ENCODE measurements at places on chromosomes 4 and X.
A peak's percentile ranks its signal among the peaks of the same experiment; 100 is the strongest.

- H3K4me1 ChIP-seq = peaks cover 6% of the 10 kb centered on the region
- peaks cover 3% of the 10 kb centered on the region for H3K27me3 ChIP-seq
- no peak for DNase-seq
- no peak overlapping the region for H3K27ac ChIP-seq
- no peak overlapping the region for H3K4me3 ChIP-seq
Observed at GRCh38 chr4:6281436-6282313, 12.0 kb downstream of the WFS1 start.

DNA sequence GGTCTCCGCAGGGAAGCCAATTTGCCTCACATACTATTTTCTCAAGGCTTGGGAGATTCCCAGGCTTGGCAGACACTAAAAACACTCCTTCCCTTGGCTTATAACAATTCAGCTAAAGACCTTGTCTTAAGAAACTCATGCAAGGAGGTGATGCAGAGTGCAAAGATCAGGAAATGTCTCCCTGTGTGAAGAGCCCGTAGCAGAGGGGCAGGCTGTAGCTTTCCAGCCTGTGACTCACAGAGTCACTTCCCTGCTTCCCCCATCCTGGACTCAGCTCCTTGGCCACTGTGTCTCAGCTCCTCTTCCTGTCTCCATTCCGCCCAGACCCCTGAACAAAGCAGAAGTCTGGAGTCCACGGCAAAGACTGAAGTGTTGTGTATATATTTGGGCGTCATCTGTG is 56.1 kb downstream of the KDR start:
- no peaks in the 10 kb centered on the region for H3K27me3 ChIP-seq
- no peak overlapping the region for H3K4me3 ChIP-seq
- no peak overlapping the region for H3K27ac ChIP-seq
- DNase-seq = no peak
- H3K4me1 ChIP-seq = no peaks in the 10 kb centered on the region

DNA sequence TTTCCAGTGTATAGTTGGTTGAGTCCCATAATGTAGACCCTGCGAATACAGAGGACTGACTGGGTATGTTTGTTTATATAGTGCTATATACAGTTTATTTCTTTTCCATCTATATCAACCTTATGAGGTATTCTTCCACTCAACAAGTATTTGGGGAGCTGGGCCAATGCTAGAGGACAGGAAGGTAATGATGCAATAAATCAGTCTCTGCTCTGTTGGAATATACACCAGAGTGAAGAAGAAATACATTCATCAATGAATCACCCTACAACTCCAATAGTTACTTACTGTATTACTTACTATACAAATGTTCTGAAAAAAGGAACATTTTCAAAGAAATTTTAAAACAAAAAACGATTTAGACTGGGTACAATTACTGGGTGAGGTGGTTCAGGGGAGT is 2.1 kb upstream of the ARSJ start:
- peaks cover 9% of the 10 kb centered on the region for H3K4me1 ChIP-seq
- no peak for DNase-seq
- H3K4me3 ChIP-seq = no peak overlapping the region
- no peak overlapping the region for H3K27ac ChIP-seq
- peaks cover 52% of the 10 kb centered on the region for H3K27me3 ChIP-seq
- H3K36me3 ChIP-seq = no peaks in the 10 kb centered on the region

GRCh38 chr4:188316391-188316790 is 177.2 kb downstream of the TRIML1 start:
- H3K27ac ChIP-seq = no peak overlapping the region
- H3K4me3 ChIP-seq = no peak overlapping the region
- H3K36me3 ChIP-seq = no peaks in the 10 kb centered on the region
- H3K4me1 ChIP-seq = no peaks in the 10 kb centered on the region
- DNase-seq = no peak

GRCh38 chrX:41043196-41043595 is 42.0 kb upstream of the USP9X start:
- DNase-seq = no peak
- no peak overlapping the region for H3K27ac ChIP-seq

- no peak for DNase-seq
- peaks cover 8% of the 10 kb centered on the region for H3K4me1 ChIP-seq
Observed at GRCh38 chr4:94523617-94524016, 71.9 kb downstream of the PDLIM5 start.

- no peaks in the 10 kb centered on the region for H3K4me1 ChIP-seq
- H3K4me3 ChIP-seq = no peak overlapping the region
- no peak overlapping the region for H3K27ac ChIP-seq
- DNase-seq = no peak
- H3K27me3 ChIP-seq = no peaks in the 10 kb centered on the region
- H3K36me3 ChIP-seq = peaks cover 7% of the 10 kb centered on the region
Observed at GRCh38 chr4:51884055-51884454, 41.1 kb downstream of the DCUN1D4 start.

DNA sequence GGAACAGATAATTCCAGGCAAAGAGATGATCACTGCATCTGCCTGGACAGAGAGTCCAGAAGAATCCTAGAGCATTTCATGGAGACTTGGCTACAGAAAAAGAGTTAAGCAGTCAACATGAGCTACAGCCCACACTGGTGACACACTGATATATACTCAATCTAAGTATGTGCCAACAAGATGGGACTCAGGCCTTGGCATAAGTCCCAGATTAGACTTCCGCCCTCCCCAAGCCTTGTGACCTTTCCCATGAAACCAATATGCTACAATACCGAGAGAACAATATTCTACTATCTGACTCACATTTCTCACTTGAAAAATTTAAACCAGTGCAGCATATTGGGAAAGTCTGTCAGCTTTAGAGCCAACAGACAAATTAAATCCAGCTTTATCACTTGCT is 65.7 kb upstream of the SLITRK2 start:
- no peak for DNase-seq
- no peaks in the 10 kb centered on the region for H3K36me3 ChIP-seq
- H3K4me3 ChIP-seq = no peak overlapping the region
- H3K27me3 ChIP-seq = no peaks in the 10 kb centered on the region
- H3K4me1 ChIP-seq = no peaks in the 10 kb centered on the region
- H3K27ac ChIP-seq = no peak overlapping the region

GRCh38 chrX:31580726-31581125 is 508.9 kb upstream of the FTHL17 start:
- H3K27me3 ChIP-seq = no peaks in the 10 kb centered on the region
- no peak overlapping the region for H3K27ac ChIP-seq
- H3K4me3 ChIP-seq = no peak overlapping the region
- no peaks in the 10 kb centered on the region for H3K4me1 ChIP-seq
- H3K36me3 ChIP-seq = no peaks in the 10 kb centered on the region

GRCh38 chrX:17027931-17028330 is 81.5 kb downstream of the REPS2 start:
- no peak overlapping the region for H3K27ac ChIP-seq
- no peaks in the 10 kb centered on the region for H3K36me3 ChIP-seq
- H3K27me3 ChIP-seq = peaks cover 3% of the 10 kb centered on the region
- DNase-seq = no peak
- H3K4me3 ChIP-seq = no peak overlapping the region

GRCh38 chrX:920234-920799 is 289.7 kb downstream of the SHOX start:
- no peak for DNase-seq
- H3K4me1 ChIP-seq = no peaks in the 10 kb centered on the region
- no peaks in the 10 kb centered on the region for H3K36me3 ChIP-seq
- no peak overlapping the region for H3K4me3 ChIP-seq

DNA sequence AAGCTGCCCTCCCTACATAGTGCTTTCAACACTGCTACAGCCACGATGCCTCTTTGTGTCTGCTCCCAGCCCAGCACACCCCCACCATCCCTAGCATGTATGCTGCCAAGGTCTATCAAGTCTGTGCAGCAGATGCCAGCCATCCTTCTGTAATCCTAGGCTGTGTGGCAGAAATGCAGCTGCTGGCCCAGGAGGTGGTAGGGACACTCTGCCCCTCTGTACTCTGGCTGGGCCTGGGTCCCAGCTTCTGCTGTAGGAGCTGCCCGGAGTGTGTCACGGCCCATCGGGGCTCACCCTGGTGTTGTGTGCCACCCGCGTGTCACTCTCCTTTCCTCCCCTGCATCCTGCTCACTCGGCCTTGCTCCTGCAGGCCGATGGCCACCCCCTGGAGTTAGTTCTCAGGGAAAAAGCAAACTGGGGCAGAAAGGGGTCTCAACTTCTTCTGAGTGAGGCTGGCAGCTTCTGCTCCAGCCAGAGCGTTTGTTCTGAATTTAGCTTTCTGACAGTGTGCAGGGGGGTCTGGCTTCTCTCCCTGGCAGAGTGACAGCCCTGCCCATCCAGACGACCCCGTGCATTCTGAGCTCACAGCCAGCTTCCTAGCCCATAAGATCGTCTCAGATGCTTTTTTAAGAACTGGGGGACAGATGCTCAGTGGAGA is 22.7 kb downstream of the PSAPL1 start:
- H3K36me3 ChIP-seq = no peaks in the 10 kb centered on the region
- no peak overlapping the region for H3K4me3 ChIP-seq
- DNase-seq = no peak
- no peaks in the 10 kb centered on the region for H3K27me3 ChIP-seq
- H3K4me1 ChIP-seq = no peaks in the 10 kb centered on the region
- no peak overlapping the region for H3K27ac ChIP-seq

- peak overlapping the region; percentile 85 for H3K27ac ChIP-seq
- no peaks in the 10 kb centered on the region for H3K36me3 ChIP-seq
- DNase-seq = peak; percentile 58
Observed at GRCh38 chr4:70704215-70704930, 16.0 kb downstream of the UTP3 start.

- no peaks in the 10 kb centered on the region for H3K36me3 ChIP-seq
- no peaks in the 10 kb centered on the region for H3K4me1 ChIP-seq
- DNase-seq = no peak
Observed at GRCh38 chr4:80231180-80231579, 33.9 kb downstream of the PRDM8 start.

- no peaks in the 10 kb centered on the region for H3K27me3 ChIP-seq
- H3K4me1 ChIP-seq = no peaks in the 10 kb centered on the region
- H3K27ac ChIP-seq = no peak overlapping the region
- no peak overlapping the region for H3K4me3 ChIP-seq
- DNase-seq = no peak
- no peaks in the 10 kb centered on the region for H3K36me3 ChIP-seq
Observed at GRCh38 chr4:164596927-164597326, 157.0 kb upstream of the SMIM31 start.

DNA sequence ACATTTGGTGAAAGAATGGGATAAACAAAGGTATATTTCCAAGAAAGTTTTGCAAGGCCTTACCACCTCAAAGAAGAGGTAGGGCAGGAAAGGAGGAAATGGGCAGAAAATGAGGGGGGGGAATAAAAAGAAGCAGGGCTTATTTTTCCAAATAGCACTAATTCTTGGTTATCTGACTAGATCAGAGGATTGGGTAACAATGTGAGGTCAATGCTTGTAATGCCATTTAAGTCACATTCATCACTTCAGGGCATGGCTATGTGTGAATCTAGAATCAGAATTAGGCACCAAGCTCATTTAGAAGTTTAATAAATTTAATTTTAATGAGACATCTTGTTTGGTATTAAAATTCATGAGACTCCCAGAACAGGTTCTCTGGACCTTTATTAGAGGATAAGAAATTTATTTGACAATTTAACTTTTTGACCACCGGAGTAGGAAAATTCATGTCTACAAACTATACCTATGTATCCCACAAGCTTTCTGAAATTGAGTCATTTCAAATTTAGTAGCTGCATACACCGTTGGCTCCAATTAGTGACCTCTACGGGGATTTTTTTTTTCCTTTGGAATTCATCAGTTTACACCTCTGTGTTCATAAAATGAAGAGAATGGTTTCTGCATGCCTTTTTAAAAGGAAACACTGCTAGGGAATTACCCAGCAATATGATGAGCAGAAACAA is 1.4 kb upstream of the STS start:
- no peak overlapping the region for H3K27ac ChIP-seq
- H3K27me3 ChIP-seq = no peaks in the 10 kb centered on the region
- peak overlapping the region; percentile 81 for H3K4me3 ChIP-seq
- DNase-seq = no peak

DNA sequence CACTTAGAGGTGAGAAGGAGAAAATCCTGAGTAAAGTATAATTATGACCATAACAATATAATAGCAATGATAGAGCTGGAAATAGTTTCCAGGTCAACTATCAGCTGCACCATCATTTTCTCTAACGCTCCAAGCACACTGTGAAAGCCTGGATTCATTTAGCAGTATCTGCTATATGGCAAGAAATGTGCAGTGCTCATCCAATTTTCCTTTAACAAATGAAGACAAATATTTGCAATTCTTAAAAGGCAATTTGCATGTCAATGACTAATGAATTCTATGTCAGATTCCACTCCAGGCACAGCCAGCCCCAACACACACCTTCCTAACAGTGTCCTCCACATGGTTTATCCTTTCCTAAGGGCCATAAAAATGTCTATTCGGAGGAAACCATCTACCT is 12.7 kb downstream of the PRSS12 start:
- H3K36me3 ChIP-seq = no peaks in the 10 kb centered on the region
- H3K4me1 ChIP-seq = no peaks in the 10 kb centered on the region
- DNase-seq = no peak
- no peak overlapping the region for H3K27ac ChIP-seq
- H3K27me3 ChIP-seq = peaks cover 9% of the 10 kb centered on the region

- H3K4me3 ChIP-seq = no peak overlapping the region
- H3K4me1 ChIP-seq = no peaks in the 10 kb centered on the region
- no peaks in the 10 kb centered on the region for H3K36me3 ChIP-seq
- H3K27me3 ChIP-seq = no peaks in the 10 kb centered on the region
Observed at GRCh38 chr4:44978020-44978419, 251.7 kb upstream of the GNPDA2 start.

DNA sequence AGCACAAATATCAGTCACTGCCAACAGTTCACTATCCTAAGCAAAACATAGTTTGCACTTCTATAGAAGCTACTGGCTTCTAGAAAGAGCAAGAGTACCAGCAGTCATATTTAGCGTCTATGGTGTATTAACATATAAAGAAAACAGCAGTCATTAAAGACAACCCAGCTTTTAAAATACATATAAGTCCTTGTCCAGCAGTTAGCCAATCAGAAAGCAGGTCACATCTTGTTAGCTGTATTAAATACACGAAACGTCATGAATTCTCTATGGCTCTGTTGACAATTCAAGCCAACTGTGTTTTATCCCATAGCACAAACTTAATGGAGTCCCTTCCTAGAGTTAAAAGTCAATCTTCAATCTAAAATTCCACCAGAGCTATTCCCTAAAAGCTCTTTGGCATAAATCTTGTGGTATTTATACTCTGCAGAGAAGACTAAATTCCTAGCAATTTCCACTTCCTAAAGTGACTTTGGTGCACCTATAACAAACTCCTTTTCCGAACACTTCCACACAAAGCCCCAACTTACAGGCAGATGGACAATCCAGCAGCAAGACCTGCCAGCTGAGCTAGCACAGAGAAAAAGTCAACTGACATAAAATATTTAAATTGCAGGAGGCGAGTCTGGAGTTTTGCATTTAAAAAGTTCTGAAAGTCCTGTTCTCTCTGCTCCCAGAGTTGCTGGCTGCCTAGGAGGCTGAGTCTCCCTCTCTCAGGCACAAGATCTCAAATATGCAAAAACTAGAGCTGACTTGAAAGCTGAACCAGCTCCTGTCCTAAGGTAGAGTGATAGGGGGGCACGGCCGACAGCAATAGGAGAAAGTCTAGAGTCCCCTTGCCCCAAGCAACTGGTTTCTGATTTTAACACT is 1.3 kb downstream of the LDB2 start:
- H3K4me3 ChIP-seq = no peak overlapping the region
- H3K27ac ChIP-seq = no peak overlapping the region
- H3K36me3 ChIP-seq = no peaks in the 10 kb centered on the region
- peaks cover 21% of the 10 kb centered on the region for H3K4me1 ChIP-seq
- H3K27me3 ChIP-seq = peaks cover 22% of the 10 kb centered on the region
- DNase-seq = no peak

Measured in T-helper 2 cell treated with Interferon-gamma antibody and Interleukin-4, amounts not matched to agents 5 μg/mL and 100 μg/mL, for 36 hours (primary cell).